ENCODE measurements at places on chromosomes 2 and 18. TPM values are rescaled to one million over a fixed set of nuclear protein-coding genes. Genes with fewer than 3 reads are reported as not detected.

GRCh38 chr2:10145519-10146357 lies 23.2 kb downstream of the RRM2 start:
- no peak for DNase-seq

- DNase-seq = no peak
Measured at GRCh38 chr2:189442468-189442867, 1.2 kb downstream of the WDR75 start.

DNA sequence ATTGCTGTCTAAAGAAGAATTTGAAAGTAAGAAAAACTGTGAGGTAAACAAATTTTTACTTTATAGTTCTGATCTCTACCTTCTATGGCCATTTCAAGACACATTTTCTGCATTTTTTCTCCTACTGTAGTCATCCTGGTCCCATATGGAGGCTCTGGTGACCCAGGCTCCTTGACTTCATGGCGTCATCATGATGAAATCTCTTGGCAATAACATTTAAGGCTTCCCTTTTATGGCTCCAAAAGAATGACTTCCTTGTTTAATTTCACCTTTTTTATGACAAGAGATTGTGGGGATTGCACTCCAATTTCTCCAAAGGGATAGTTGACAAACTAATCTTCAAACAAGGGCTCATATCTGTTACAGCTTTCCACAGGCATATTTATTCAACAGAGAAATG lies 143.0 kb upstream of the SCN7A start:
- DNase-seq = peak; percentile 7

DNA sequence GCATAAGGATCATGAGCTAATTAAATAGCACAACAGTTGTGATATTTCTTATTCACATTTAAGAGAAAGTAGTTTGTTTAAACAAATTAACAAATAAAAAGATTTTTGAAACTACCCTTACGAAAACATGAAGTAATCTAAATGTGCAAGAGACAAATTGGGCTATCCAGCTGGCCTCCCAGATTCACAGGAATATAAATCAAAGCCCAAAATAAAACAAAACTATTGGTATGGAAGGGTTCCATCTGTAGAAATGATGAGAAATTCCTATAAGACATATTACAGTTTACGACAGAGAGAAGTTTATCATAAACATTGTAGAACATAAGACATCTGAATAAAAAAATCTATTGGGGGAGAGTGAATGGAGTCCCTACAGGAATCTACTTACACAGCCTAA lies 1125.1 kb downstream of the TDRD15 start:
- no peak for DNase-seq

GRCh38 chr2:178075006-178075326 lies 2.4 kb upstream of the PDE11A start:
- DNase-seq = no peak

DNA sequence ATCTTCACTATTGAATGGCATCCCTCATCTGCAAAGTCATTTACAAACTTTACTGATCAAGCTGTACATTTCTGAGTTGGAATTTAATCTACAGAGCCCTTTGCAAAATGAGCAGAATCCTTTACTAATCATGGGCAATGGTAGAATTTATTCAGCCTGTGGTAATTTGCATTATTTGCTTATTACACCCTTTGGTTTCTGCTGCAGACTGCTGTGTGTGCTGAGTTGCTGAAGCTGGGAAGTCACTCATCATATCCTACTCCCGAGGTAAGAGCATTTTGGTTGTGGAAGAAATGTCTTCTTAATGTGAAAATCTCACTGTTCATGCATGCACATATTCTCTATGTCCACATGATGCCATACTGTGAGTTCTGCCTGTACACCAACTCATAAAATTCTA lies 357.4 kb upstream of the SLC39A10 start:
- no peak for DNase-seq

- no peak for DNase-seq
Measured at GRCh38 chr2:45028276-45028675, 19.0 kb upstream of the SIX2 start.

GRCh38 chr18:41265047-41265446 lies 690.0 kb upstream of the PIK3C3 start:
- DNase-seq = no peak

GRCh38 chr2:37324786-37325624 lies at the start of gene PRKD3:
PRKD3 (minus strand) TSS chr2:37324833; CDS start chr2:37316524, 8,309 bp downstream.
- peak; percentile 64 for DNase-seq

DNA sequence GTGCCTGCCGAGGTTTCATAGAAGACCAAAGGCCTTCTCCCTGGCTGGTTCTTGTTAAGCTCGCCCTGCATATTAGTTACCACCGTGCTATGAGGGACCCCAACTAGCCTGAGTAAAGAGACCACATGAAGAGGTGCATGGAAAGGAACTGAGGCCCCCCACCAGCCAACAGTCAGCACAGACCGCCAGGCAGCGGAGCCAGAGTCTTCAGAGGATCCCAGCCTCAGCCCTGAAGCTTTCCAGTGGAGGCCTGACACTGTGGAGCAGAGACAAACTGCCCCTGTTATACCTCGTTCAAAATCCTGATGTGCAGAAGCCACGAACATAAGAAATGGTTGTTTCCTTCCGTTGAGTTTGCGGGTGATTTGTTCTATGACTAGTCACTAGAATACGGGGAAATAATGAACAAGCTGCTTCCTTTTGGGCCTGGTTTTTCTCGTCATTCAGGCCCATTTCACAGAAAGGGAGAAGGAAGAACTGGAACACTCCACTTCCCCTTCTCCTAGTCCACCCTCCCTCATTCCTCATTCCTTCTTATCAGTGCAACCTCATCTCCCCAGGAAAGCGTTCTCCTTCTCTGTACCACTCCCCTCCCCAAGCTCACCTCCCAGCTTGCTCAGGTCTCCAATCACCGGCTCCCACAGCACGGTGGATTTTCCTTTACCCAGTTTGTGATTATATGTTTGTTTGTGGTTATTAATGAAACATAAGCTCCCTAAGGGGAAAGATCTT lies 3.0 kb upstream of the GLI2 start:
- no peak for DNase-seq

GRCh38 chr2:108855194-108855593 lies 68.6 kb downstream of the CCDC138 start:
- DNase-seq = peak; percentile 40

DNA sequence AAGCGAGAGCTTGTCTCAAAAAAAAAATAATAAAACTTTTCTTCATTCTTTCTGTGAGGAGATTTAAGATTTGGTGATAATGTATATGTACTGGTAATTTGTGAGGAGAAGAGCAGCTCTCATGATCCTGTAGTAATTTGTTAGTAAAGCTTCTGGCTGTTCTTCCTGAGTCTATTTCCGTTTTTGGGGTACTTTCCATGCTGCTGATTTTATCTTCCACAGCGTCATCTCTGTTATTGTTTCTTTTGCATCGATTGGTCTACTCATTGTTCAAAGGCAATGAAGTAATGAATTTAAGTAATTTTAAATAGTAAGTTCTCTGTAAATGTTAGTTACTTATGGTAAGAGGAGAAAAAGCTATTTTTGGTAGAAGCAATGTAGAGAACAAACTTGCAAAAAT lies 12.0 kb downstream of the NDUFAF7 start:
- DNase-seq = no peak

DNA sequence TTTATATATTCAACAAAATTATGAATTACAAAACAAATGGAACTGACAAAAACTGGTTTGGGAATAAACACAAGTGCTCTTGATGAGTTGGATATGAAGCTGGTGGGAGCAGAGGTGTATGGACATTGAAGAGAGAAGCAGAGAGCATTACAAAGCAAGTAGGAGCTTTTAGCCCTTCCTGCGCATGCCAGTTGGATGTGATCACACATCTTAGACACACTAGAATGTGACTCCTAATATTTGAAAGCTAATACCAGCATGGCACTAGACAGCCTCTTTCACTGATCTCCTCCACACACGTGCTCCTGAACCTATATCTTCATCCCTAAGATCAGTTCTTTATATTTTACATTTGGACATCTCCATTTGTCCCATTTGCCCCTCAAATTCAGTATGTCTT lies 298.1 kb downstream of the MTX2 start:
- no peak for DNase-seq

The RBKS gene
- 1.6 TPM for total RNA-seq

The EML6 gene
- total RNA-seq = 0.95 TPM

All from SK-MEL-5 (cell line).